ENCODE measurements at places on chromosomes 6 and 20.

GRCh38 chr20:972256-972655, 29.9 kb downstream of the RSPO4 start:
- no peak for DNase-seq

- no peak for DNase-seq
These were observed 241.9 kb downstream of the ADGB start for GRCh38 chr6:146840641-146841040.

DNA sequence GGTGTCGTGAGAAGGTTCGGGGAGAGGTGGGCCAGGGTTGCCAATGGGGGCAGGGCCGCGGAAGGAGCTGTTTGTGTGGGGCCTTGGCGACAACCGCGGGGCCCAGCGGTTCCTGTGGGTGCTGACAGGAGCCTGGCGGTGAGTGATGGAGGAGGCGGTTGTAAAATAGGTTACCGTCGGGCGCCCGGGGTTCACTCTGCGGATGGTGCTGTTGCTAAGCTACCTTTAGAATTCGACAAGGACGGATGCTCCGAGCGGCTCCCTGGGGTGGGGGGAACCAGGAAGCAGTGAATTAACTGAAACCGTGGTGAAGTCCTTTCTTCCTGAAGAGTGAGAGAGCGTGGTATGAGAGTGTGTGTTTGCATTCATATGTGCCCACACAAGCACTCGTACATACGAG, 61.7 kb downstream of the CDH22 start:
- DNase-seq, result no peak

GRCh38 chr20:44180814-44181213, 6.2 kb downstream of the JPH2 start:
- DNase-seq, result no peak

GRCh38 chr6:75281653-75282052, 2.9 kb downstream of the TMEM30A start:
- DNase-seq, result no peak

- DNase-seq, result no peak
These were observed 20.3 kb upstream of the RNASET2 start for GRCh38 chr6:166976636-166977035.

GRCh38 chr6:169787797-169788196, 36.4 kb downstream of the ERMARD start:
- no peak for DNase-seq

GRCh38 chr20:13202565-13202964, 18.5 kb upstream of the ISM1 start:
- DNase-seq, result no peak

DNA sequence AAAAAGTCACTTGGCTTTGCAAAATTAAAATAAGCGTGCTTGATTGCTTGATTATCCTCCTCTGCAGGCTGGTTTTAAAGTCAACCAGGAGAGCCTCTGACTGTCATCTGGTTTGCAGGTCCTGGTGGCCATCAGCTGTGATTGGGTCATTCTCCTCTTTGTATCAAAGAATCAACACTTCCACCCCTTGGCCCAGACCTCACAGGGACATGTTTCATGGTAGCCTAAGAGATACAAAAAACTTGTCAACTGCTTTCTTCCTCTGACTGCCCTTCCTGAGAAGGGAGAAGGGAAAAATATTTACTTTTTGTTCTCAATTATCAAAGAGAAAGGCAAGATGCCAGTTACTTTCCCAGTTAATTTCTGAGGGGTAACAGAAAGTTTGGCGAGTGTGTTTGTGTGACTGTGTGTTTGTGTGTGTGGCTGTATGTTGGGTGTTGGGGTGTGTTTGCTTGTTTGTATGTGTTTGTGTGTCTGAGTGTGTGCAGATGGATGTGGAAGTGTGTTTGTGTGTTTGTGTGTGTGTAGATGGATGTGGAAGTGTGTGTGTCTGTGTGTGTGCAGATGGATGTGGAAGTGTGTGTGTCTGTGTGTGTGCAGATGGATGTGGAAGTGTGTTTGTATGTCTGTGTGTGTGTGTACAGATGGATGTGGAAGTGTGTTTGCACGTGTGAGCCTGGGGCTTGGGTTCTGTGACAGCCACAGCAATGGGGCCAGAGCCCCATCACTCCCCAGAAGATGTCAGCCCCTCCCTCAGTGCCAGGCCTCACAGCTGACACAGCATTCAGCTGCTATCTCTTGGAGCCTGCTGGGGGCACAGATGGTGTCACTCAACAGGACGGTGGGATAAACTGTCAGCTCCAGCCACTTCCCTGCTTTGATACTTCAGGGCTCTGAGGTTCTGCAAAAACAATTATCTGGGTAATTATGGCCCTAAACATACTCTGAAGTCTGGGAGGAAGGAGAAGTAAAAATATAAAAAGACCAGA, 98.6 kb upstream of the RNF24 start:
- DNase-seq, result no peak

DNA sequence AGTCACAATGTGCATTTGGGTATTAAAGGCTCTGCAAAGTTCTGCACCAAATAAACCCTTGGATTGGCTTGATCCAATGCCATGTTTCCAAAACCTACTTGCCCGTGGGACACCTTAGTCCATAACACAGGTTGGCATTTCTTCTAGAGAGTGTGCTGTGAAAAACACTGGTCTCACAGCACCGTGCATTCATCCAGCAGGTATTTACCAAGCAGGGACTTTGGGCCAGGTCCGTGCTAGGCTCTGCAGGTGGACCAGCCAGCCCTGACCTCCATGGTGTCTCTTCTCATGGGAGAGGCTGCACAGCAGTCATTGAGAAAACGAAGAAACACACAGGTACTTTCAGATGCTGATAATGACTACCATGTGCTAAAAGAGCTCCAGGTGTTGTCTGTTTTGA, 112.6 kb downstream of the CDH26 start:
- no peak for DNase-seq
